Hepatic stellate cell (primary cell): ENCODE measurements at places on chromosomes 7 and 10.

DNA sequence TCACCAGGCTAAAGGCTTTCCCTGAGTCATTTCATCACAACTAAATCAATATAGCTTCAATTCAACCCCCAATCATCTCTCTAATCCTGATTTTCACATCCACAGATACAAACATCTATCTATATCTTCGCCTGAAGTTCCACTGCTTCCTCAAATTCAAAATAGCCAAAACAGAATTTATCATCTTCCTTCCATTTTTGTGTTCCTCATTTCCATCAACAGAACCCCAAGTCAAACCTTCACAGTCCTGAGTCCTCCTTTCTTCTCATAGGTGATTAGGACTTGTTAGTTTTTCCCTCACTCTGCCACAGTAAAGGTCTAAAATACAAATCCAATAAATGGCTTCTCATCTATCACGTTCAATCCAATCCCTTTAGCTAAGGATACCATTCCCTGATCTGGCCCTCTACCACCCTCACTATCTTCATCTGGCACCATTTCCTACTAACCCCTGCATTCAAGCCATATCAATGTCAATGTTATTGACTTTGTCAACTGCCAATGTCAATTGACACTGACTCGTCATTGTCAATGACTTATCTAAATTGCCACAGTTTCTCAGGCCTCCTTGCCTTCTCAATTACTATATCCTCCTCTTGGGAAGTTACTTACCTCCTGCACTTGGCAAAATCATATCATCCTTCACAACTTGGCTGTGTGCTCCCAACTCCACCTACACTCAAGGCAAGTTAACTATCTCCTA is 2.6 kb downstream of the HYCC1 start:
- no peak for DNase-seq

DNA sequence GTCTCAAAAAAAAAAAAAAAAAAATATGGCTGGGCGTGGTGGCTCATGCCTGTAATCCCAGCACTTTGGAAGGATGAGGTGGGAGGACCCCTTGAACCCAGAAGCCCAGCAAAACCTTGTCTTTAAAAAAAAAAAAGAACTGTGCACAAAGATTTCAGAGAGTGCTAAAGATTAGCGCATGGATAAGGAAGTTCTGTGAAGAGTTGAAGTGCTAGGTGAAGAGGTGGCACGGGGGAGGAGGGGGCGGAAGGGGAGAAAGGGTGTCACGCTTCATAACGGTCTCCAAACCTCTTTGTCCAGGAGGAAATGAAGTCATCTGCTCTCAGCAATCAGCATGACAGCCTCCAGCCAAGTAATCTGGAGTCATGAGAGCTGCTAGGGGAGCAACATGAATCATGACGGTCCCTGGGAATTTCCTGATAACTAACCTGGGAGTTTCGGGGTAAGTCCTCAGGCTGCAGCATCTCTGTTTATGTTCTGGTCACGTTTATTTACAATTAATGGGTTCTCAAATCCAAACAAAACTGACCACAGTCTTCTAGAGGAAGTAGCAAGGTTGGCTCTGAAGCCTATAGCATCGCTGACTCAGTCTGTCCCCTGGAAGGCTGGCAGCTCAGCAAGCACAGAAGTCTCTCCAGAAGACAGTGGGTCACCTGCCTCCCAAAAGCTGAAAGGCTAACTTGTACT is 1.9 kb upstream of the PLAU start:
- DNase-seq: peak; percentile 85

GRCh38 chr10:68348265-68348741 is 15.6 kb upstream of the PBLD start:
- DNase-seq: peak; percentile 19

DNA sequence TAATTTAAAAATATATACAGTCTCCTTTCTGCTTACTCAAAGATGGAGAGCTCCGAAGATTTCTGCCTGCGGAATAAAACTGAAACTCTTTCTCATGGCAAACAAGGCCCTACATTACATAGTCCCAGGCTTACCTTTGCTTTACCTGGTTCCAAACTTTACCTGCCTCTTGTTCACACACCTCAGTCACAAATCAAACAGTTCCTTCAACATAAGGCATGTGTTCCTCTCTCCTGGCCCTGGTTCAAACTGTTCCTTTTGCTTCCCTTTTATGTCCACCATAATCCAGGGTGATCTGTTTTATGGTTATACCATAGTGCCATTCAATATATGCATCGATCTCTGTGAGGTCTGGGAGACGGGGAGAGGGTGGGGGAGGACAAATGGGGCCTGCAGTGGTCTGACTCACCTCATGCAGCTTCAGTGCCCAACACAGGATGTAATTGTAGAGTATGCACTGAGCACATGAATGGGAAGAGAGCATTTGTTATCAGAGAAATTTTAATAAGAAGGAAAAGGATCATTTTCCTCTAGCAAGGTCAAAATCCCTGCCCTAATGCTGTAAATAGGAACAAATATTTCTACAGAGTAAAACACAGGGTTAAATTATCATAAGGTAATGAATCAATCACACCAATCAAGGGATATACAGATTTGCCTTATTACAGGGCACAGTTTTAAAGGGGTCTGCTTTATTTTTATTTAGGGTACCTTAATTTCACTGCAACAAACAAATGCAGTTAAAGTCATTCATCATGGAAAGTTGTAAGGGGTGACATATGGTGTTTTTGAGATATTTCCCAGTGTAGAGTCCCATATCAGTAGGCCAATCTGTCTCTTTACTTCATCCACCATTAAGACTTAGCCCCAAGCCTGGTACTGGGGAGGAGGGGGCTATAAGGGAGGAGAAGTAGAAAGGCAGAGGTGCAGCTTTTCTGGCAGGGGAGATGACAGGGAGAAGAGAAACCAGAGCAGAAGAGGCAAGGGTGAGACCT is 88.8 kb upstream of the PDE1C start:
- no peak for DNase-seq

GRCh38 chr7:4030346-4030950 is 651.6 kb upstream of the FOXK1 start:
- no peak for DNase-seq

DNA sequence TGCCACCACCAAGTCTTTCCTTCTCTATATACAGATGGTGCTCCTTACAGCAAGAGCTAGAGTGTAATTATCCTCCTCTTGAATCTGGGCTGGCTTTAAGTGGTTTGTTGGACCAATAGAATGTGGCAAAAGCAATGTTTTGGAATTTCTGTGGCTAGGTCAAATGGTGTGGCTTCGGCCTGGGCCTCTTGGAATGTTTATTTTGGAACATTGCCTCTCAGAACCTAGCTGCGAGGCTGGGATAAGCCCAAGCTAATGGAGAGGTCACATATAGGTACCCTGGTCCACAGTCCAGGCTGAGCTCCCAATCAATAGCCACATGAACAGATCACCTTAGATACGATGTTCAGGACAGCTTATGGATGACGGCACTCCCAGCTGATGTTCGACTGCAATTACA is 556.7 kb downstream of the TYW1 start:
- DNase-seq: no peak

GRCh38 chr7:22194658-22195273 is 162.2 kb downstream of the RAPGEF5 start:
- DNase-seq: no peak

DNA sequence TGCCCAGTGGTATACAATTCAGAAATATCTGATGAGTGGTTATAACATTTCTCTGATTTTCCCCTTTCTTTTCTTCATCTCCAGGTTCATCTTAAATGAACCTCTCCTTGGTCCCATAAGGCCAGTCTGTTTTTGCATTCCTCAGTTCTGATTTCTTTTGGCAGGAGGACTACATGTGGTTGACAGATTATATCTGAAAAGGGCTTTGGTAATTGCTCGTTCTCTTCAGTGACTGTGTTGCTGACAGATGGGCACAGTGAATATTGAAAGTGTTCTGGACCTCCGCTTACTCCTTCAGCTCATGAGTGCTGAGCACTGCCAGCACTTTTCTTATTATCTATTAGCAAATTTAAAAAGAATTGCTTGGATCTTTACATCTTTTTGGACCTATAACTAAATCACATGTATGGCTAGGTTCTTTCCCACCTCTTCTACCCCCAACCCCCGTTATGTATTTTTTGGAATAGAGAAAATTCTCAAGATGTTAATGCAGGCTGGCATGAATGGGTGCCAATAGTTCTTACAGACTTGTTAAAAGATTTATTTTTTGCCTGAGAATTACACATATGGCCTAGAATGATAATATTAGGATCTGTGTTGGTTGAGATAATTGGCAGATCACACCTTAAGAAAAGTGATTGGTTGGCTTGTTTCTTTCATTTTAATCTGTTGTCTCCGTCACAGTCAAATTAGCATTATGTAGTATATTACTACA is 323.0 kb downstream of the EXOC4 start:
- DNase-seq: no peak

GRCh38 chr10:129531195-129531968 is 64.3 kb downstream of the MGMT start:
- peak; percentile 39 for DNase-seq
